ENCODE measurements at places on chromosomes 1 and 21. TPM values are rescaled to one million over a fixed set of nuclear protein-coding genes. Genes with fewer than 3 reads are reported as not detected.

DNA sequence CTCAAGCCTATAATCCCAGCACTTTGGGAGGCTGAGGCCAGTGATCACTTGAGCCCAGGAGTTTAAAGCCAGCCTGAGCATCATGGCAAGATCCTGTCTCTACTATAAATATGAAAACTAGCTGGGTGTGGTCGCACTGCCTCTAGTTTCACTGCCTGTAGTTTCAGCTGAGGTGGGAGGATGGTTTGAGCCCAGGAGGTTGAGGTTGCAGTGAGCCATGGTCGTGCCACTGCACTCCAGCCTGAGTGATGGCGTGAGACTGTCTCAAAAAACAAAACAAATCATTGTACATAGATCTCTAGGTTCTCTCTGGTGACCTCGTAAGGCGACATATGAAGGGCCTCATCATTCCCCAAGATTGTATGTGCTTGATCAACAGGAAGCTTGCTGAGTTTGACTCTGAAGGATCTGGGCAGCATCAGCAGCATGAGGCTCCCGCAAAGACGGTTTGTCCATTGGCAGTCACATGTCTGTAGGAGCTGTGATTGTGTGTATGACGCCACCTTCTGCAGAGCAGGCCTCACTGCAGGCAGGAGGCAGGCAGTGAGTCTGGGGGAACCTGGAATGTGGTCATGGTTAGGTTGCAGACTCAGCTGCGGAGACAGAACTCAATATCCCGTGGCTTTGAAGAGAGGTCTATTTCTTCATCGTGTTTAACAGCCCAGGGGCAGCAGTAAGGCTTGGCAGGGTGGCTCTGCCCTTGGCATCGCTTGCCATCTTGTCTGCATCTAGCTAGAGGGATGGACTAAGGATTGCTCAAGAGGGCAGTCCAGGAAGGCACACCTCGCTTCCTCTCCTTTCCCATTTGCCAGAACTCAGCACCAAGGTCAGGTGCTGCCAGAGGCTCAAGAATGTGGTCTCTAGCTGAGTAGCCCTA lies 14.0 kb downstream of the ATP5PO start:
- peak; percentile 77 for ATAC-seq

DNA sequence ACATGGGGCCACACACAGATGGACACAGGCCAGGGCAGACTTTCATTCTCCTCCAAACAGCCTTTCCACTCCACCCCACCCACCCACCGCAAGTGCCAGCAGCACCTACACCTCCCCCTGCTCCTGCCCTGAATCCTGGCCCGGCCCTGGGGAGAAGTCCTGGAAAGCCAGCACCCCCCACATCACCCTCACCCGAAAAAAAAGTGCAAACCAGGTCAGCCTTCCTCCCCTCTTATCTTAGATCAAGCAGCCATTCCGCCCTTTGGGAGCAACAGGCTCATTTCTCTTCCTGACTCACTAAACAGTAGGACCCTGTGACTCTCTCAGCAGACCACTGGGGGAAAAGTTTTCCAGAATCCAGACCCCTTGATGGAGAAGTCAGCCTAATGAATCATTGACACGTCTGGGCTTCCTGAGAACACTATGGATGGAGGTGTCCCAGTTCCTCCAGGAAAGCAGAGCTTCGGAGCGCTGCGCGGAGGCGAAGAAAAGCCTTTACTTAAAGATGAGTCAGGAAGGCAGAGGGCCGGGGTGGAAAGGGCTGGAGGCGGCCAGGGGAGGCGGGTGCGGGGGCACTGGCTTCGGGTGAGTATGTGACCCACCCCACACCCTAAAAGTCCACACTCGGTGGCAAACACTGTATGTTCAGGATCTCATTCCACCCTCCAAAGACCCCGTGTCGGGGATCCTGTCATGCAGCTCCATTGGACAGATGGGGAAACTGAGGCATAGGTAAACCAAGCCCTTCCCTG lies 588.7 kb downstream of the MATN1 start:
- ATAC-seq = no peak

- ATAC-seq = no peak
These were observed 300.4 kb upstream of the RUNX1 start for GRCh38 chr21:35349376-35350080.

DNA sequence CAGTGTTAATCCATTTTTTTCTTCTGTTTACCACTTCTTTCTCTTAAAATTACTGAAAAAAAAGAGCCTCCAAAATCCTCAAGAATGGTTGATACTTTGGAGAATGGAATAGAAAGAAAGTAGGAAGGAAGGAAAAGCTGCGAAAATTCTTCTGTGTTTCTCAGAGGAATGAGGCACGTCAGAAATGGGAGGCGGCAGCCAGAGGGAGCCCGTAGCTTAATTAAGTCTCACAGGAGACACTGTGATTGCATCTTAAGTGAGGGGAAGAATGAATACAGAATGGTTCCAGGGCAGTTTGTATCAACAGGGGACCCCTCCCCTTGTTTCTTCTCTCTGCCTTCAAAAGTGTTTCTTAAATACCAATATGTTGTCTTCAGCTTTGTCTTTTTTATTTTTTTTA lies 1099.5 kb downstream of the PLA2G4A start:
- ATAC-seq = no peak

GRCh38 chr1:175152006-175152652 lies 40.4 kb downstream of the KIAA0040 start:
- ATAC-seq = peak; percentile 74

GRCh38 chr1:89872567-89872966 lies 51.7 kb downstream of the LRRC8D start:
- ATAC-seq = no peak

DNA sequence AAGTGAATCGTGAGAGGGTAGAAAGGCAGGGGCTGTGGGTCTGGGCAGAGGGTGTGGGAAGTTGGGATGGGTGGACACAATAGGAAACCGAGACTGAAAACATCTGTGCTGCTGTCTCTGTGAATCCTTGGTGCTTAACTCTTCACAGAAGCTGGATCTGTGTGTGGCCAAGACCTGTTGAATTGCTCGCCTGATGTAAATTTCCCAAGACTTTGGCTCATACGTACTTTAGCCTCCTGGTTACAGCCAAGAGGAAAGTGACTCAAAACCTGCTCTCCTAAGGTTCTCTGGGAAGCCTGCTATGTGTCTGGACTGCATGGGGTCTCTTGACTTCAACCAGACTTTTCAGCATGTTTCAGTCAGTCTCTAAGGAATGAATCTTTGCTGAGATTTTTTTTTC lies 270.3 kb downstream of the RWDD3 start:
- no peak for ATAC-seq

GRCh38 chr1:116496380-116496779 lies 74.4 kb downstream of the CD58 start:
- ATAC-seq = no peak

DNA sequence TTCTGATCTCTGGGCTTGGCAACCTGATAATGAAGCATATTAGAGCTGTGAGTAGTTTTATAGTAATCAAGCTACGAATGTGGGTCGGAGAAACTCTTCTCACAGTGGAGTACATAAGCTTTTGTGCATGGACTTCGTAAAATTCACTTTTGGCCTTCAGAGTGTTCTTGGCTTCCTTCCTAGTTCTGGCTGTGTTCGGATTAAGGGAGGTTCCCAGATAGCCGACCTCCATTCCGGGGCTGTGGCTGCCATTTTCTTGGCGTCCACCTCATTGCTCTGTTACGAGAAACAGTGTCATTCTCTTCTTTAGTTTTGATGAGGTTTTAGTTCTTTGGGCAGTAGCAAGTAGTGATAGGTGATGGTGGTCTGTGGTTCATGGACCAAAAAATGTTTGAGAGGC lies 26.3 kb downstream of the CAMTA1 start:
- ATAC-seq = no peak

DNA sequence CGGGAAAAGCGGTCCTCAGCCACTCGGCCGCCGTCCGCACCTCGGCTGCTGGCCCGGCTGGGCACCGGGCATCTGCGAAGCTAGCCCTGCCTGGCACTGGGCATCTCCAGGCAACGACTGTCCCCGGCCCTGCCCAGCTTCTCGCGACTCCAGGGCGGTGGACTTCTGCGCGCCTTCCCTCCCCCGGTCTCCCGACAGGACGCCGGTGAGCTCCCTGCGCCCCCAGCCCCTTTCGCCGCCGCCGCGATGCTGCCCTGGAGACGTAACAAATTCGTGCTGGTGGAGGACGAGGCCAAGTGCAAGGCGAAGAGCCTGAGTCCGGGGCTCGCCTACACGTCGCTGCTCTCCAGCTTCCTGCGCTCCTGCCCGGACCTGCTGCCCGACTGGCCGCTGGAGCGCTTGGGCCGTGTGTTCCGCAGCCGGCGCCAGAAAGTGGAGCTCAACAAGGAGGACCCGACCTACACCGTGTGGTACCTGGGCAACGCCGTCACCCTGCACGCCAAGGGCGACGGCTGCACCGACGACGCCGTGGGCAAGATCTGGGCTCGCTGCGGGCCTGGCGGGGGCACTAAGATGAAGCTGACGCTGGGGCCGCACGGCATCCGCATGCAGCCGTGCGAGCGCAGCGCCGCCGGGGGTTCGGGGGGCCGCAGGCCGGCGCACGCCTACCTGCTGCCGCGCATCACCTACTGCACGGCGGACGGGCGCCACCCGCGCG lies 514 bp downstream of the FAM43B start:
- peak; percentile 2 for ATAC-seq

DNA sequence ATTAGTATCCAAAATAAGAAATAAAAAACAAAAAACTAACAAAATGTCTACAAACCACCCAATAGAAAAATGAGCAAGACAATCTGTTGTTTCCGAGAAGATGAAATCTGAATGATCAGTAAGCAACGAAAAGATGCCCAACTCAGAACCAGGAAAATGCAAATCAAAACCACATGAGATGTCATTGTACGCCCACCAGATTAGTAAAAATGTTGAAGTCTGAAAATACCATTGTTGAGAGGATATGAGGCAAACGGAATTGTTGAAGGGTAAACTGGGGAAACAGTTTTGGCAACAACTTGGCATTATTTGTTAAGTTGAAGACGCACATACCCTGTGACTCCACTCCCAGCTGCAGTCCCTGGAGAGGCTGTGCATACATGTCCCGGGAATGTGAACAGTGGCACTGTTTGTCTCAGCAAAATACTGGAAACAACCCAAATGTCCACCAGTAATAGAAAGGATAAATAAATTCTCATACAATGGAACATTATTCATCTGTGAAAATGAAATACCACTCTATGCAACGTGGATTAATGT lies 10.6 kb downstream of the ZBTB17 start:
- ATAC-seq = no peak

DNA sequence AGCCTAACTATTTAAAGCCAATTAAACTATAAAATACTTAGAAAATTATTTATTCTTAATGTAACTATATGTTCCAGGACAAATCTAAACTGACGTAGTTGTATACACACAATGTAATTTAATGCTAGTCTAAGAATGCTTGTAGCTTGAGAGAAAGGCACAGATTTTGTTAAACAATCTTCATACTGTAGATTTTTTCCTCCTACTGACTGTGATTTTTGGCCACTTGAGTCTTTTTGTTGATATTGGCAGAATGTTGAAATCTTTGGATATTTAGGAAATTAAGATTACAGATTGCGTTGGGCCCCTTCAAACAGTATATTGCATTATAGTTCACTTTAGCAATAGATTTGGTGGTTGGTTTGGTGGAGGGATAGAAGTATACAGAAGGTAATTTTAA lies 40.5 kb downstream of the ATF3 start:
- ATAC-seq = no peak

- no peak for ATAC-seq
These were observed 10.6 kb downstream of the GALNT2 start for GRCh38 chr1:230077436-230078213.

DNA sequence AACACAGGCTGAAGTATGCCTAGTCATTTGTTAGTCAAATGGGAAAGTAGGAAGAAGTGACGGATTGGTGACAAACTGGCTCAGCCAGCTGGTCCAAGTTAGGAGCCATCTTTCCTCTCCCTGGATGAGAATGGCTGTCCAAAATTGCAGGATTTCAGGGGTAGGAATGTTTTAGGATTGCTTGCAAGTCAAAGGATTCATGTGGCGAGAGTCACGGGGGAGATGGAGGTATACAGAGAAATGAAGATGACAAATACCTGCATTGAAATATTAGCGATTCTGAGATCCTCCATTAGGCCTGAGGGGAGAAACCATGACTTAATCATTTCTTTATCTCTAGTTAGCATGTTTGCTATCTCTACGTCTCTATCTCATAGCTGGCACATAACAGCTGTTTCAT lies 41.8 kb upstream of the PIGC start:
- ATAC-seq = no peak

- ATAC-seq = no peak
These were observed 8.9 kb downstream of the SLAMF1 start for GRCh38 chr1:160637821-160638539.

DNA sequence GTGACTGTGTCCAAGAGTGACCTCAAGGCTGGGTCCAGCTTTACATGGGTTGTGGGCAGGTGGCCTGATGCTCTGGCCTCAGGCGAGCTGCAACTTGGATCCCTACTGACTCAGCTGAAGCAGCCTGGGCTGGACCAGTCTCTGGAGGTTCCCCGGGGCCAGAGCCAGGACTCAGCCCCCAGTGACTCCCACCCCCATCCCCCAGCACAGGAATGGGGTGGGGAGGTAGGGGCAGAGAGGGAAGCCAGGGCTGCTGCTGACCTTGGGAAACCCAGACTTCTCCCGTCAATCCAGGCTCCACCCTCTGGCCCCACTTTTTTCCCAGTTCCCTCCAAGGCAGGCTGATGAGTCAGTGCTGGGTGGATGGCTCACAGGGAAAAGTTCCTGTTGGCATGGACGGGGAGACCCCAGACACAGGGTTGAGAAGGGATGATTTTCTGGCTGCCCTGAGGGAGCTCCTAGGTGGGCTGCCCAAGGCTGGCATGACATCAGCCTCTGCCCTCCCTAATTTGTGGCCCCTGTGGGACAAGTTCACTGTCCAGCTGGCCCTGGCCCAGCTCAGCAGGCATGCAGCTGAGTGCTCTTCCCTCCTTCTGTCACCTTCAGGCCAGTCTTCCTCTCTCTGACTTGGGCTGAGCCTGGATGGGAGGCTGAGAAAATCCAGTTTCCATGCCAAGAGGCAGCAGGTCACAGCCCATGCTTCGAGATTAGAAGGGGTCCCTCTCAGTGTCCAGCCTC lies 2.2 kb downstream of the ZC3H12A start:
- ATAC-seq = peak; percentile 6

DNA sequence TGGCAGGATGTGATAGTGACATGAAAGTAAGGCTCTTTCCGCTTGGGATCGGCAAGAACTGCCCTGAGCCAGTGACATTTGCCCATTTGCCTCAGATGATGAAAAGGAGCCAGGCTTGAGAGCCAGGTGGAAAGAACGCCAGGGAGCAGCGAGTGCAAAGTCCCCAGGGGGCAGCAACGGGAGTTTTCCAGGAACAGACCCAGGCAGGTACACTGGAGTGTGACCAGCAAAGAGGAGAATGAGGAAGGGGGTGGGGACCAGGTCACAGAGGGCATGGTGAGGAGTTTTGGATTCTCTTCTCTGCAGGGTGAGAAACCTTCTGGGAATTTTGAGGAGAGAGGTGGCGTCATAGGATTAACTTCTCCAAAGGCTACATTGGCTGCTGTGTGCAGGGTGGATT lies 10.8 kb upstream of the ETS2 start:
- peak; percentile 4 for ATAC-seq

- ATAC-seq = no peak
These were observed 106.1 kb upstream of the ARHGEF16 start for GRCh38 chr1:3348196-3348865.

NBPF20 gene
- total RNA-seq = 2.1 TPM

AMY1C gene
- not detected for total RNA-seq

NLRP3 gene
- total RNA-seq = 0.36 TPM

FCRL2 gene
- total RNA-seq = 0.56 TPM

RAD54L gene
- total RNA-seq = 5.2 TPM

ATP1A4 gene
- not detected for total RNA-seq
